ENCODE measurements at places on chromosomes 16 and 17.

- DNase-seq: no peak
These were observed 8.5 kb downstream of the EFCAB3 start for GRCh38 chr17:62388856-62389255.

DNA sequence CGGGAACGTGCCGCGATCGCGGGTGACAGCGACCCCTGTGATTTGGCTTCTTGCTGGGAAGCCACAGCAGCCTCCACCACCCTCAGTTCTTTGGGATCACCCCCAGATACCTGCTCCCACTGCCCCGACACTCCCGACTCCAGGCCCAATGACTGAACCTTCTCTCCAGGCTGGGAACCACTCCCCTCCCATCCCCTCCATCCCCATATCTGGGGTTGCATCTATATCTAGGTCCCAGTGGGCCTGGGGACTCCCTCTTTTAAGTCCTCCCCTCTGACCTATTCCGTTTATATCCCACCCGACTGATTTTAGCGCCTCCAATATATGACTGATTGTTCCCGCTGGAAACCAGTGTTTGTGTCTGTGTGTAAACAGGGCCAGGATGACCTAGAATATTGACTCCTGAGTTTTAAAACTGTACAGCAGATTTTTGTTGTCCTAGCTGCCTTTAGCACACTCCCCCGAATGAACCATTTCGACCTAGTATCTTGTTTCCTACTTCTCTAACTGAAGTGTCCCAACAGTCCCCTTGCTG lies 667 bp downstream of the PSMD3 start:
- DNase-seq: no peak

DNA sequence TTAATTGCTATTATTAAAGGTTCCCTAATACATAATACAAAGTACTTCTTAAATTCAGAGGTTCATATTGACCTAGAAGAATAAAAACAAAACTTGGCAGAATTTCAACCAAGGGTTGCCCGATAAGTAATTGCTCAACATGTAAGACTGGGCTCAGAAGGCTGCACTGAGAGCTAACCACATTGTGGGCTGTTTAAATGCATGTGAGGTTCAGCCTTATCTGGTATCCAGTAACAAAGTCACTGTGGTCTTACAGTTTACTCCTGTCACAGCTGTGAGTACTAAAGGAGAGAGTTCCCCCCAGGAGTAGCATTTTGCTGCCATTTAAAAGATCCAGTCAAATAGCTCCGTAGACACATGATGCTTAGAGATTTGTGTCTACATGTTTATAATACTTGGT lies 1.6 kb upstream of the DHRS11 start:
- no peak for DNase-seq

GRCh38 chr17:57720386-57721035 lies 24.6 kb downstream of the CCDC182 start:
- DNase-seq: no peak

GRCh38 chr17:34291721-34292348 lies 6.3 kb downstream of the CCL11 start:
- DNase-seq: no peak

DNA sequence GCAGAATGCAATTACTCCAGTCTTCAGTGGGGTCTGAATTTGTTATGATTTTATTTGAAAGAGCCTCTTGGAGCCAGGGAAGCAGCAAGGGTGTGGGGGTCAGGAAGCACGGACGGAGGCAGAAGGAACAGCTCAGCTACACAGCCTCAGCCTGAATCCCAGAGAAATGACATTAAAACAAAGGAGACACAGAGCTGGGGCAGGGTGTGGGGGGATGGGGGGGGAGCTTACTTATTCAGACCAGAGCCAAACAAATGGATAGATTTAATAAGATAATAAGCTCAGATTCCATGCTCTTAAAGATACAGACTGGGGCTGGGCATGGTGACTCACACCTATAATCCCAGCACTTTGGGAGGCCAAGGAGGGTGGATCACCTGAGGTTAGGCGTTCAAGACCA lies 195.3 kb downstream of the ZNF423 start:
- DNase-seq: no peak

DNA sequence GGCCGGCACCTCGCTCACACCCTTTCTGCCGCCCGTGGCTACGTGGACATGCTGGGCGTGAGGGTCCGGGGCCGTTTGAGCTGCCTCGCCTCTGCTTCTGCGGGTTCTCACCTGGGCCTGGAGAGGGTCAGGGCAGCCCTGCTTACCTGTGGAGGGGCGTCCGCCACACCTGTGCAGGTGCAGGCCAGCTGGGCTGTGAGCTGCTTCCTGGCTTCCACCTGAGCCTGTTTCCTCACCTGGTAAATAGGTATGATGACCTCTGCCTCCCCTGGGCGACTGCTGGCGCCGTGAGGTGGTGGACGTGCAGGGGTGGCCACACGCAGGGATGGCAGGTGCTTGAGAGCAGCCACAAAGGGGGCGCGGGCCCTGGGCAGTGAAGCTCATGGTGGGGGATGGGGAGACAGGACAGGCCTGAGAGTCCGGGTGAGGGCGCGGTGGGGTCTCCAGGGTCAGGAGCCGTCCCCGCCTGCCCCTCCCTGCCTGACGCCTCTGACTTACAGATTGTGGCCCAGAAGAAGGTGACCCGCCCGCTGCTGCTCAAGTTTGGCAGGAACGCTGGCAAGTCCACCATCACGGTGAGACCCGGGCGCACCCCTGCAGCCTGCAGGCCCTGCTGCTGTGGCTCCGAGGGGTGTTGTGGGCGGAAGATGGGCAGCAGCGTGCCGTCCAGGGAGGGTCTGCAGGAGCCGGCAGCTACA lies 7.8 kb downstream of the CPNE7 start:
- no peak for DNase-seq

DNA sequence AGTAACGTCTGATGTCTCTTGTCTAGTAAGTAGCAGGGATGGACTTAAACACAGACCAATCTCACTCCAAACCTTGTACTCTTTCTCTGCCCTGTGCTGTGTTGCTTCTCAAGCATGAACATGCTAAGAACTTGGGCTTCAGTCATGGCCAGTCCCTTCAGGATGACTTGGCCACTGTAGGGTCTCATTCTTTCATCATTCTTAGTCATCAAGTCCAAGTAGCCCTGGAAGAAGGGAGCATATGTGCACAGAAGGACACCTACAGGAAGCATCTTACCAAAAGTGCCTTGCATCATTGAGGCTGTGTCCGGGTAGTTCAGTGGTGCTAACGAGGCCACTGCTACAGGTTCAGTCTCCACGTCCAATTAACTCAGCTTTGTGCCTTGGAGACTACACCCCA lies 80.7 kb downstream of the CDK5R1 start:
- no peak for DNase-seq

DNA sequence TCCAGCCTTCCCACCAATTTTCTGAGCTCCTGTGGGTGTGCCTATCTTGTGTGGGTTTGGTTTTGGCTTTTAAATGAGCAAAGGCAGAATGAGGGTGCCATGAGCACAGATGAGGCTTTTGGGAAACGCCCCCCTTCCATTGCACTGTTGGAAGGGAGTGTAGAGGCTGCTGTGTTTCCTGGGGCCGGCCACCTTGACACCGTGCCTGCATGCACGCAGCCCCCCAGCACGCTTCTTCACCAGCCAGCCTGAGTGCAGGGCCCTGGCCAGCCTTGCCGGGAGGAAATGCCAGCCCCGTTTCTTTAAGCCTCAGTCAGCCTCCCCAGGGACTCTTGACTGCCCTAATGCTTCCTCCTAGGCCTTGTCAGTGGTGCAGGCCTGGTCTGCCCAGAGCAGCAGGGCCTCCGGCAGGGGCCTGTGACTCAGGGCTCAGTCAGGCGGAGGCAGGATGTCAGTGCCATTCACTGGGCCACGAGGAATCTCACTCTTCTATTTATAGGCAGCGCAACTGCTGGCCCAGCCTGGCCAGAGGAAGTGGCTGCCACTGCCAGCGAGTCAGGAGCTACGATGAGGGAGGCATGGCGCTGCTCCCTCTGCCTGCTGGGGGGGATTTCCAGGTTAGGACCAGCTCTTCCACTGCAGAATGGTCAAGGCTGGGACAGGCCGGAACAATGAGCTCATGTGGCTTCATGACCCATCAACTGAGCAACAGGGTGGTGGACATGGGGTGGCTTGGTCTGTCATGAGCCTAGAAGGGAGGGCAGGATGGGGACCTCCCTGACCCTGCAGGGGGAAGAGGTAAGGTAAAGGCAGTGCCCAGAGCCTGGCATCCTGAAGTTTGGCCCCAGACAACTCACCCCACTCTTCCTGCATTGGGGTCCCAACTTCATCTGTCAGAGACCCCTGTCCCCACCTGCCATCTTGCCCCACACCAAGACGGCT lies 205.2 kb downstream of the RAB11FIP4 start:
- no peak for DNase-seq

DNA sequence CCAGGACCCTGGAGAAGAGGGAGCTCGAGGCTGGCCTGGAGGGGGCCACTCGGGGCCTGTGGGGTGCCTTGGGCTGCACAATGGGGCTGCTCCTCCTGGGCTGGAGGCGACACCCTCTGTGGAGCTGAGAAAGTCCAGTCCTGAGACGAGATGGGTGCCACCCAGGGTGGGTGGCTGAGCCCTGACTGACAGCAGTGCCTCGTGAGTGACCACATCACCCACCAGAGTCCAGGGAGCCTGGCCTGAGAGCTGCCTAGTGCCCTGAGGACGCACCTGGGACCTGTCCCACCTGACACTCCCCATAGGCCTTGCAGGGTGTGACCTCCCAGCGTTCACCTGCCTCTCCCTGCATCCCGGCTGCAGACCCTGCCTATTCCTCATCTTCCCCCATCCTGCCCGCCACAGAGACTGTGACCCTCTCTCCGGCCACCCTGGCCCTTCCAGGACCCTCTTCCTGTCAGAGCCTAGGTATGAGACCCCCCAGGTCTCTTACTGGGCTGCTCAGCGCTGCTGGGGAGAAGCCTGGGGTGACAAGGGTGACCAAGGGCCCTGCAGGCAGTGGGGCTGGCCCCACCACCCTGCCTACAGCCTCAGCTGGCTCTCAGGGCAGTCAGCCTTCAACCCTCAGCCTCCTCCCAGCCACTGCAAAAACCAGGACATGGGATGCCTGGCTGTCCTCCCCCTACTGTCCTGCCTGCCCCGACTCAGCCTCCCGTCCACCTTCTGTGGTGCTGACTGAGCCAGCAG lies 41.2 kb downstream of the TNFRSF13B start:
- no peak for DNase-seq

DNA sequence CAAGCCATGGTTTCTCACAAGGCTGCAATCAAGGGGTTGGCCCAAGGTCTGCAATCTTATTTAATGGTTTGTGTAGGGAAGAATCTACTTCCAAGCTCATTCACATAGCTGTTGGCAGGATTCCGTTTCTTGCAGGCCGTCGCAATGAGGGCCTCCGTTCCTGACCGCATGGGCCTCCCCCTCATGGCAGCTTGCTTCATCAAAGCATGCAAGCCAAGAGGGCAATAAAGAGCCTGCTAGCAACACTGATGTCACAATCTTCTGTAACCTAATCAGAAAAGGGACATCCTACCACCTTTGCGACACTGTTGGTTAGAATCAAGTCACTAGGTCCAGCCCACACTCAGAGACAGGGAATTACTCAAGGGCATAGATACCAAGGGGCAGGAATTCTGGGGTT lies 95.5 kb downstream of the CCT6B start:
- no peak for DNase-seq

DNA sequence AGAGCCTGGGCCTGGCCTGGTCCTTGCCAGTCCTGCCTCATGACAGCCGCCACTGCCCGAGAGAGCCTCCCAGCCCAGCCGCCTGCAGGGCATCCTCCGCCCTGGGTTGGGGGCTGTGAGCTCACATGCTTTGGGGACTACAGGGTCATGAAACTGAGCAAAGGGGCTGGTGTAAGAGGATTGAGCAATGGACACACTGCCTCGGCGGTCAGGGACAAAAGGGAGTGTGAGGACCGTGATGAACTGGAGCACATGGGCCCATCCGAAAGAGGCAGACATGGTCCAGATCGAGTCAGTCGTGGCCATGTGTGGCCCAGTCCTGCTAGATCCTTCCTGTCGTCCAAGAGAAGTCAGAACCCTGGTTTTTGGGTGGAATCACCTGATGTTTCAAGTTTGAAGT lies 52.3 kb downstream of the GSG1L start:
- no peak for DNase-seq
